ENCODE measurements at places on chromosomes 13 and 19.

- no peak for DNase-seq
Observed at GRCh38 chr13:95185311-95185710, 115.9 kb downstream of the ABCC4 start.

- DNase-seq = peak; percentile 81
Observed at GRCh38 chr19:4647676-4648644, 8.6 kb downstream of the TNFAIP8L1 start.

GRCh38 chr13:30413842-30414241, 8.5 kb upstream of the UBE2L5 start:
- no peak for DNase-seq

GRCh38 chr13:103694471-103694870, 628.3 kb upstream of the SLC10A2 start:
- DNase-seq = no peak

DNA sequence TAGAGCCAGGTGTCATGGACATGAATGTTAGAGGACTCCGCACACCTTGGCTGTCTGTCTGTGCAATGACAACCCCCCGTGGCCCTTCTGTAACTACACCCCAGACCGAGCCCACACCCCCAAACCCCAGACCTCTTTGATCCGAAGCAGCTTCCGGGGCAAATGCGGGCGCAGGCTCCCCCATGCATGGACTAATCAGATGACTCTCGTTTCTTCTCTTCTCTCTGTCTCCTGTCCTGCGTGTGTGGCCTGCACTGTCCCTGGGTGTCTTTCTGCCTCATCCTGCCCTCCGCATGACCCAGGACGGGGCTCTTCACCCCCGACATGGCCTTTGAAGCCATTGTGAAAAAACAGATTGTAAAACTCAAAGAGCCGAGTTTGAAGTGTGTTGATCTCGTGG, 38.9 kb downstream of the TMED1 start:
- no peak for DNase-seq

GRCh38 chr13:55788548-55788947, 1352.2 kb upstream of the PRR20A start:
- no peak for DNase-seq
